ENCODE measurements at places on chromosomes 3 and 15.

DNA sequence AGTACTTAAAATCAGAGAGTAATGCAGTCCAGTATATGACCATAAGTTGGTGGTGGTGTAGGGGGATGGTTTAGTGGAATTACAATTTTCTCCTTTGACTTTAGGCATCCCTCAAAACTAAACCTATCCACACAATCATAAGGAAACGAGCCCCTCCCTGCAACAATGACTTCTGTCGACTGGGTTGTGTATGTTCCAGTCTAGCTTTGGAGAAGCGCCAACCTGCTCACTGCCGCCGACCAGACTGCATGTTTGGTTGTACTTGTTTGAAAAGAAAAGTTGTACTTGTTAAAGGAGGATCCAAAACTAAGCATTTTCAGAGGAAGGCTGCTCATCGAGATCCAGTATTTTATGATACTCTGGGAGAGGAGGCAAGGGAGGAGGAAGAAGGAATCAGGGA is 52.8 kb downstream of the MGA start:
- DNase-seq: no peak

DNA sequence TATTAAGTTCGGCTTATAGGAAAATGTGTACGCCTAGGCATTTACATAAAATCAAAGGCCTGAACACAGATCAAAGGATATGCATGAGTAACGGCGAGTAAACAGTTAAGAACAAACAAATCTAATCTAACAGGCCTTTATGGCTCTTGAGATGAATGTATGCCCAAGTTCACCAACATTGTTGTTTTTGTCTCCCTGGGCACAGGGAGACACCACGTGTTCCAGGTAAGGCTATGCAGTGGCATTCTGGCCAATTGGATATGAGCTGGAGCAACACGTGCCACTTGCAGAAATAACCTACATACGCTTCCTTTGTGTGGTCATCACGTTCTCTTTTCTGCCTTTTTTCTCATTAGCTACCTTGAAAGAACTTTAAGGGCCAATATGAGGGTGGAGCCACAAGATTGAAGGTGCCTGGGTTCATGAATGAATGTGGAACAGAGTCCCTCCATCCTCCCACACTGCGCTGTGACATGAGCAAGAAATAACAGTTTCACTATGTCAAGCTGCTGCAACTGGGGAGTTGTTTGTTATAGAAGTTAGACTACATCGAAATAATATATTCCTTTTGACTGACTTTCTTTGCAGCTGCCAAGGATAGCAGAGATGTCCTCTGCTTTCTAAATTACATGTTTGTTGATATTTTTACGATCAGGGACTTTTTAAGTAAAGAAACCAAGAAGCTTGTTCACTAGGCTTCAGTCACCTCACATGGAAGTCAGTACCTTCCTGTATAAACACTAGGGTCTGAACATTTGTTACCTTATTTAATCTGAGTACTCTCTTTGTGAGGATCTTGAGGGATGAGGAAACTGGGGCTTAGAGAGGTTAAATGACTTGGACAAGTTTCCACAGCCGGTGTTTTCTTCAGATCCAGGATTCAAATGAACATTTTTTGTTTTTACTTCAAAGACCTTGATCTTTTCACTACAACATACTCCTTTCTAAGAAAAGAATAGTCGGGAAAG is 427.5 kb upstream of the TBL1XR1 start:
- DNase-seq: no peak

DNA sequence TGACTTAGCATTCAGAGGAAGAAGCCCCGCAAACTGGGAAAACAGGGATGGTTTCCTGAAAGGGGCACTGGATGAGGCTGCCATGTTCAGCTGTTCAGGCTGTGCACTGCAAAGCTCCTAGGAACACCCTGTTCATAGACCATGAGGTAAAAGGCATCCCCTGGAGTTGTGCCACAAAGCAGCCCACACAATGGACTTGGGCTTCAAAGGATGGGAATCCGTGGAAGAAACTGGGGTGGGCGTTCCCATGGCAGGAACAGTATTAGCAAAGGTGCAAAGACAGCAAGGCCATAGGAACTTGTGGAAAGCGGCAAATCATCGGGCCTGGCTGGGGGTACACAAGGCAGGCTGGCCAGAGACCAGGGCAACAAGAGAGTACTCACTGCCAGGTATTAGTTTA is 8.9 kb downstream of the OXTR start:
- DNase-seq: no peak

GRCh38 chr15:74024687-74025086 is 30.2 kb downstream of the PML start:
- no peak for DNase-seq

- DNase-seq: no peak
These were observed 12.2 kb downstream of the TMEM43 start for GRCh38 chr3:14137004-14137403.

- no peak for DNase-seq
These were observed 86.6 kb downstream of the SNRK start for GRCh38 chr3:43372809-43373559.

GRCh38 chr3:3372210-3372777 is 192.8 kb upstream of the CRBN start:
- DNase-seq: no peak

DNA sequence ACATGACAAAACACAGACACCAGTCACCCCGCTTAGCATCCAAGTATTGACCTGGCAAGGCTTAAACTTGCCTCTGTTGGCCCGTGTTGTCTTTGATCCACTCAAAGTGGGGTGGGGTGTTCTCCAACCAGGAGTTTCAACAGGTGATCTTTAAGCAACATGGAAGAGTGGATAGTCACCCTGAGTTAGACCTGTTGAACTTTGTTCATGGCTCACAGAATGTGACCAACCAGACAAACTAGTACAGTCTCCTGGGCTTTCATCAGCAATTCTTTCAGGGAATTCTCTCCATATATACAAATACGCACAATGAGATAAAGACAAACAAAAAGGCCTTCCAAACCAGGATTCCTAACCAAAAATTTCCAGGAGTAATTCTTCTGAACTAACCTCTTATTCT is 11.9 kb downstream of the LEKR1 start:
- no peak for DNase-seq

GRCh38 chr15:62378772-62379498 is 213.8 kb upstream of the C2CD4B start:
- no peak for DNase-seq

- no peak for DNase-seq
These were observed 1.4 kb downstream of the ZNF609 start for GRCh38 chr15:64461721-64462162.

DNA sequence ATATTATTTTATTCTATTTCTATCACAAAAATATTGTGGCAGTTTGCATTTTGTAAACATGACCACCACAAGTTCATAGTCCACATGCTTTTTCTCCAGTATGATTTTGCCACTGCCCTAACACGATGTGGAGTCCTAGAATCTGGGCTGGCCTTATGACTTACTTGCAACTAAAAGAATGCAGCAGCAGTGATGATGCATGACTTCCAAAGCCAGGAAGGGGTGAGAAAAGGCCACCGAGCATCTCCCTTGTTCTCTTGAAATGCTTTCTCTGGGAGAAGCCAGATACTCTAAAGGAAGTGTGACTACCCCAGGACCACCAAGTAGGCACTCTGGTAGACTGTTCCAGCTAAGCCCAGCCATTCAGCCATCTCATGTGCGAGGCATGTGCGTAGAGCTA is 191.6 kb upstream of the MRPL3 start:
- DNase-seq: no peak

- no peak for DNase-seq
These were observed 97.3 kb downstream of the EPHB1 start for GRCh38 chr3:134892326-134892725.

- peak; percentile 12 for DNase-seq
These were observed 118.1 kb downstream of the ASB7 start for GRCh38 chr15:100720406-100720967.

- no peak for DNase-seq
These were observed 50.8 kb downstream of the CLDN18 start for GRCh38 chr3:138060792-138061191.

Measured in femur (tissue), 1 donor.